Muscle of arm (tissue), 14 donors: ENCODE measurements at places on chromosomes 6 and 20.

GRCh38 chr6:35028781-35029769, 112.1 kb downstream of the TCP11 start:
- no peak for DNase-seq

- DNase-seq = no peak
Observed at GRCh38 chr20:39904476-39905112, 784.4 kb downstream of the MAFB start.

- DNase-seq = peak; percentile 35
Observed at GRCh38 chr6:72084992-72085569, 198.7 kb downstream of the RIMS1 start.

- no peak for DNase-seq
Observed at GRCh38 chr6:147538821-147539220, 30.3 kb downstream of the SAMD5 start.

DNA sequence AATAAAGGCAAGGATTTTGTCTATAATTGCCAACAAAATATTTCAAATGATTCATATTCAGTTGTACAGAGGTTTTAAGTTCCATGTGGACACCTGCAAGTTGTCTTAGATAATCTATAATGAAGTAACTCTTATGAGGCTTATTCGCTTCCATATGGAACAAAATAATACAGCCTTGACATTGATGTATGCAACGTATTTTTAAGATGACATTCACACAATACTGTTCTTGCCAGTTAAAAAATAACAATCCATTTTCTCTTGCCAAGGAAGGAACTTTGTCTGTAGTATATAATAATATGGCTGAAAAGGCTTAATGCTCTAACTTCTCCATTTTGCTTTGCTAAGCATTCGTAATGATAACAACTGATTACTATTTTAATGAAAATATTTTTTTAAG, 269.3 kb upstream of the FKBP1C start:
- no peak for DNase-seq

DNA sequence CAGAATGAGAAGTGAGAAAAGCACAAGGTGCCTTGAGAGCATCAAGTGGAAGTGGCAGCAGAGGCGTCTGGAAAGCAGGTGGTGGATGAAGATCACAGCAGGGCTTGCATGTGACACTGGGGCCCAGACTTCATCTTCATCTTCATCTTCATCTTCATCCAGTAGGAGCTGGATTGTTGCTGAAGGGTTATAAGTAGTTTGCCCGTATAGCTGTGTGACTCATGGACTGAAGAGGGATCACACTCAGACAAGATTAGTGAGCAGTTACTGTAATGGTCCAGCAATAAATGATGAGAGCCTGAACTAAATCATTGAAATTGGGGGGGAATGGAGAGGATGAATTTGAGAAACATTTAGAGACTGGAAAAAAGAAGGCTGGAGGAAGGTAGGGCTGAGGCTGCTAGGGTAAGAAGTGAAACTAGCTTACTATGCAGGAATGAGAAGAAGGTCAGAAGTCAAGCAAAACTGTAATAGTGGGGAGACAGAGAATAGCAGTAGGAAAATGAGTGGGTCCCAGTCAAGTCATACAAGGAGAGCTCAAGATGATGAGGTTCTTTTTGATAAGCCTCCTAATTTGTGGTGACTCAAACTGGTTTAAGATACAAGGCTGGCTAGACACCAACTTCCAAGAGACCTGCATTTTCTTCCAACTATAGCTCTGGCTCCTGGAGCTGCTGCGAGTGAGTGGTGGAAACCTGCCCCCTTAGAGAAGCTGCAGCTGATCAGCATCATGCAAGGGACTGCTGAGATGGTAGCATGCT, 92.3 kb upstream of the BEND6 start:
- no peak for DNase-seq

DNA sequence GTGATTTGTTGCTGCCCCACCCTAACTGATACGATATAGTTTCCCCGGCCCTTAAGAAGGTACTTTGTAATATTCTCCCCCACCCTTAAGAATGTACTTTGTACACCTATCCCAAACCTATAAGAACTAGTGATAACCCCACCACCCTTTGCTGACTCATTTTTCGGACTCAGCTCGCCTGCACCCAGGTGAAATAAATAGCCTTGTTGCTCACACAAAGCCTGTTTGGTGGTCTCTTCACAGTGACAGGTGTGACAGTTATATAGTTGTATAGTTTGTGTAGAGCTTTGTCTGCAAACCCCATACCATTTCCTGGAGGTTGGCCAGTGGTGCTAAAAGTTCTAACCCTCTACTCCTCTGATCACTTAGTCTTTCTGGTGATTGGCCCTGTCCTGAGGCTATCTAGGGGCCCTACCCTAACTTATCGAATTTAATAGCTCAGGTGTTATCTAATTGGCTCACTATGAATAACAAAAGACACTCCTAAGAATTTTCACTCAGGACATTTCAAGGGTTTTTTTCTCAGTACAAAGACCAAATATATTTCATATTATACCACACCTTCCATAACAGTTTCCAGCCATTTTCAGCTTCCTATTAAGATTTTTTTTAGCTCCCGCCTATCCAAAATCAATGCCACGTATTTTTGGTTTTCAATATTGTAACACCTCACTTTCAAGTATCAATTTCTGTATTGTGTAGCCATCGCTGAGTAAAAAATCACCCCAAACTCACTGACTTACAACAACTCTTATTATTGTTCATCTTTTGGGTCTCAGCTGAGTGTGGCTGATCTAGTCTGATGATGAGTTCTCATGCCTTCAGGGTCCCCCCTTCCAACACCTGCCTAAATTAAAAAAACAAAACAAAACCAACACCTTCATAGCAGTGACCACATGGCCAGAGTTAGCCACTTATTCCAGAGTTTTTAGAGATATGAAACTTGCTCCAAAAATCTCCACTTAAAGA, 9.8 kb upstream of the BTN1A1 start:
- no peak for DNase-seq

- DNase-seq = no peak
Observed at GRCh38 chr6:105859457-105859856, 226.7 kb upstream of the PRDM1 start.

GRCh38 chr6:146481527-146481926, 62.1 kb upstream of the RAB32 start:
- no peak for DNase-seq

DNA sequence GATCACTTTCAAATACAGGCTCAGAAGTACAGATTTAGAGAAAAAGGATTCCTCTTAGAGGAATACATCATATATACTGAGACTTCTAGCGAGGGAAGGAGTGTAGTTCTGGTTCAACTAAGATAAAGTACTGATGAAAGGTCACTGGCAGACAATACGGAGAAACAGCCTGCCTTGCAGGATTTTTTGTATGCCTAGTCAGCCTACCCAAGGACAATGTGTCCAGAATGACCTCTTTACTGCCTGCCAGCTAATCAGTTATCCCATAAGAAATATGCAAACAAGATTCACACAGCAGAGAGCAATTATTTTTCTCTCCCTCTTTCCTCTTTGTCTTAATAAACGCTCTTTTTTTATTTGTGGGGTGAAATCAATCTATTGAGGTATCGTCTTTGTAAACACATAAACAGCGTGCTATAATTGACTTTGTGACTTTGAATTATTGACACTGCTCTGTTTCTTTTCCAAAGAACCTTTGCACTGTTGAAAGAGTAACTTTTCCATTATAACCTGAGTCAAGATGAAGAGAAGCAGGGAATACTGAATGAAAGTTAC, 1.4 kb upstream of the TSPYL4 start:
- no peak for DNase-seq

- no peak for DNase-seq
Observed at GRCh38 chr6:27268803-27269202, 21.3 kb downstream of the PRSS16 start.

DNA sequence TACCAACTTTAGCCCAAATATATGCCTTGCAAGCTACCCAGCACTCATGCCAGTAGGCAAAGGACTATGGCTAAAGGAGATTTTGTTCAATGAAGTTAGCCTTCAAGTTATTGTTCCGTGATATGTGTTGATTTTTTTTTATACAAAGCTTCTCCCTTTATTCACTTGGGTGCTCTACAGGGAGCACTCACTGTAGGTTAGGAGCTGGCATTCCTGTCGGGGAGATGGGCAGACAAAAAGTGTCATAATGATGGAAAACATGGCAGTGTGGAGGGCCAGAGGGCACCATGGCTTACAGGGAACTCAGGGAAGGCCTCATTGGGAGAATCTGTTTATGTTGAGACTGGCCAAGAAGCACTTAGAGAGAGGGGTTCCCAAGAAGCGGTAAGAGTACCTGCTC, 292.4 kb downstream of the TSHZ2 start:
- DNase-seq = no peak

- no peak for DNase-seq
Observed at GRCh38 chr6:125940247-125941041, 16.1 kb upstream of the HINT3 start.

DNA sequence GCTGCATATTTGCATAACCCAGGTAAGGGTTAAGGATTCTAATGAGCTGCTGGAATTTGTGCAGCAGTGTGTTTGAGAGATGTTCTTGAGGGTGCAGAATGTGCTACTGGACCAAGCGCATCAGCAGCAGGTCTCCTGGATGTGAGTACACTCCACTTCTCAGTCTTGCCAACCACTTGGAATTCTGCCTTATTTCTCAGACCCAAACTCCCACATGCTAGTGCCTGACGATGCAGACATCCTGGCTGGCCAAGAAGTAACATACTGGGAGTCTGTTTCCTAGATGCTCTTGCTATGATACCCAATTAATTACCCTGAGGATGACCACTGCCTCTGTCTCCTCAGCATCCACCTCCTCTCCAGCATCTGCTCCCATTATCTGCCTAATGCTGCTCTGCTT, 186.6 kb downstream of the MOXD1 start:
- DNase-seq = no peak

GRCh38 chr6:24207413-24207812, 81.4 kb downstream of the NRSN1 start:
- no peak for DNase-seq

GRCh38 chr6:39520916-39521315, 198.4 kb upstream of the KCNK16 start:
- DNase-seq = no peak

DNA sequence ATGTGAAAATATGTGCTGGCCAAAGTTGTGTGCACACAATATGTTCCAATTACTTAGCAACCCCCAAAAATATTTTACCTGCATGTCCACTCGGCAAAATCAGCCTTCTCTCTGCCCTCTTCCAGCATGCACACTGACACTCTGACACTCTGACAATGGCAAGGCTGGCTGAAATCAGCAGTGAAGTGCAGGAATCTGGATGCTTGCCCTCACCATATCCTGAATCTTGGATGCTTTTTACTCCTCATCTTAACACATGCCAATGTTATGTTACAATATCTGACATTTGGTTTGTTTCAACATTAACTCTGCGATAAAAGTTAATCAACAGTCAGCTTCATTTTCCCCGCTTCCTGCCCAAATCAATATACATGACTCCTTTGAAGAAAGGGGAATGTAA, 203.2 kb downstream of the COL9A1 start:
- no peak for DNase-seq

DNA sequence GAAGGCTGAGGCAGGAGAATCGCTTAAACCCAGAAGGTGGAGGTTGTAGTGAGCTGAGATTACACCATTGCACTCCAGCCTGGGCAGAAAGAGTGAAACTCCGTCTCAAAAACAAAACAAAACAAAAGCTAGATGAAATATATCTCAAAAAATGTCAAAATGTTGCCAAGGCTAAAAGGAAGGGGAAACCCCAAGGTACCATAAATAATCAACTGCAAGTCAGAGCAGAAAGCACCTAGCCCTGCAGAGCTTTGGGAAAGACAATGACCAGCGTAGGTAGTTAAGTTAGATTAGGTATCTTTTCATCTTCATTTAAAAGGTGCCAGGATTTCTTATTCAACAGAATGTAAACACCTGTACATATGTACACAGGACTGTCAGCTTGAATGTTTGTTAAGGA, 33.0 kb downstream of the AKIRIN2 start:
- DNase-seq = no peak

- peak; percentile 45 for DNase-seq
Observed at GRCh38 chr6:5851261-5851757, 155.4 kb downstream of the NRN1 start.

DNA sequence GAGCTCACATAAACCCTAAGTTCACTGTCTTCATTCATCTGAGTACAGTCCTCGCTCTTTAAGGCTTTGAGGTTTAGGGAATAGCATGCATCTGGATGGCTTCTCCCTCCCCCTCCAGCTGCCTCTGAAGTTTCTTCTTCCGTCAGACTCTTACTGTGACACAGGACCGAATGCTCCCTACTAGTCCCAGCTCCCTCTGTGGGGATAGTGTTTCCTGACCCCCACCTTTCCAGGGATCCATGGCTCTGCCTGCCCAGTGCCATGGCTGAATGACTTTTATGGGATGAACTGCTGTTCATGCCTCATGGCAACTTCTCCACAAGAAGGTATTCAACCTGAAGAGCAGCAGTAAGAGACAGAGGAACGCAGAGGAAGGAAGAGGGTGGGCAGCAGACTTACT, 79.8 kb upstream of the EMILIN3 start:
- no peak for DNase-seq

DNA sequence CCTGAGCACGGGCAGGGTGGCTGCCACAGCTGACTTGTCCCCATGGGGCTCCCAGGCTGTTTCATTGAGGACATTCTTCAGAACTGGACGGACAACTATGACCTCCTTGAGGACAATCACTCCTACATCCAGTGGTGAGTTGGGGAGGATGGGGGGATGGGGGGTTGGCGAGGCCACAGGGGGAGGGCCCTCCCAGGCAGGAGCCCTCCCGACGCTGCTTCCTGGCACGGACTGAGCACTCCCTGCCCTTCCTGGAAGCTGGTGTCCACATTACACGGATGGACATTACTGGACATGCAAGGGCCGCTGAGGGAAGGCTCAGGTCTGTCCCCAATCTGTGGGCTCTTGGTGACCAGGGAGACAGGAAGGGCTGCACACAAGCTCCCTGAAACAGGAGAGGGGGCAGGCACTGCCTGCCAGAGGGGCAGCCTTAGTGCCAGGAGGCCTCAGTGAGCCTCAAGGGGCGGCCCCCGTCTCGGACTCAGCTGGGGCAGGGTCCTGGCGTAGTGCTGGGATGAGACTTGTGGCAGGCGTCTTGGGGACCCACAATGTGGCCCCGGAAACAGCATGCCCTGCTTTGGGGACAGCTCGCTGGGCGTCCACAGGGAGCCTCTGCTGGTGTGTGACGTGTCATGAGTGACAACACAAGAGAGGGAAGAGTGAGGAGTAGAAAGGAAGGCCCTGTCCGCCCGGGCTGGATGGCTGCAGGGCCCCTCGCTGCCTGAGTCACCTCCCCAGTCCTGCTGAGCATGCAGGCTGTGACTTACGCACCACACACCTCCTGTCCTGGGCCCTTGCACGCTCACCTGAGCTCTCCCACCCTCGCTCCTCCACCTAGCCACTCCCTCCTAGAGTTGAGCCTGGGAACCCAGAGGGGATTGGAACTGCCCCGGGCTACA, 5.1 kb downstream of the OGFR start:
- DNase-seq = no peak
